ENCODE measurements at places on chromosomes 6 and 20. TPM values are rescaled to one million over a fixed set of nuclear protein-coding genes. Genes with fewer than 3 reads are reported as not detected.

DNA sequence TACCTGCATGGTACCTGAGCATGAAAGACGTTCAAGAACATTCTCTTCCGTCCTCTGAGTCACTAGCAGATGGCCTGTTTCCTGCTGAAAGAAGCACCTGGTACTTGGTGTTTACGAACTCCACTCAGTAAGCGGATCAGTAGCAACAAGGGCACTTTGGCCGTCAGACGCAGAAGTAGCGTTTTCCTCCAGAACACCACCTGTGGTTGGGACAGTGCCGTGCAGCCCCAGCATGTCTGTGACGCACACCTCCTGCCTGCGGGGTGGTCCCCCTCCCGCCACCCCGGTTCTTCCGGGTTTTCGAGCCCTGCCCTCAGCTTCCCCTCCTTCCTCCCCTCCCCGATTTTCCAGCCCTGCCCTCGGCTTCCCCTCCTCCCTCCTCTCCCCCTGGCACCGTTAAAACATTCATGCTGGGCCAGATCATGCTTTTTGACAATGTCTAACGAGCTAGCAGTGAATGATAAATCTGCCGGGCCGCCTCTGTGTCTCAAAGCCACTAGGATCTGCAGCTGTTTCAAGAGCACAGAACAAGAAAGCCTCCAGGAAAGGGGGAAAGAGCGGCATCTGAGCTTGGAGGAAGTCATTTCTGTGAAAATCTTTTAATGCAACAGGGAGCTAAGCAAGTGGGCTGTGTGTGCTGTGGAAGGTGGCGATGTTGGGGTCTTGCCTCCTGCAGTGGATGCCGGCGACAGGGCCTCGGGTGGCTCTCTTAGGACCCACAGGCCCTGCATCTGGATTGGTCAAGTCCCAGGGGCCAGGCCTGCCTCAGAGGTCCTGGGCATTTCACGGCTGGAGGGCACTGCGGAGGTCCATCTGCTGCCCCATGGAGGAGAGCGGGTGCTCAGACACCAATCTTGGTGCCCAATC is 207.9 kb downstream of the ERMARD start:
- H3K4me1 ChIP-seq = peaks cover 4% of the 10 kb centered on the region
- no peak overlapping the region for H3K27ac ChIP-seq
- peak overlapping the region; percentile 16 for H3K4me3 ChIP-seq
- H3K27me3 ChIP-seq = peaks cover 13% of the 10 kb centered on the region
- ATAC-seq = peak; percentile 46

The ATRN gene
- total RNA-seq = 22.2 TPM

The BPIFB4 gene
- not detected for total RNA-seq

GRCh38 chr6:134495203-134495889 is 177.4 kb upstream of the SGK1 start:
- no peaks in the 10 kb centered on the region for H3K4me1 ChIP-seq
- no peak overlapping the region for H3K4me3 ChIP-seq
- ATAC-seq = no peak
- no peak overlapping the region for H3K27ac ChIP-seq
- H3K36me3 ChIP-seq = no peaks in the 10 kb centered on the region

DNA sequence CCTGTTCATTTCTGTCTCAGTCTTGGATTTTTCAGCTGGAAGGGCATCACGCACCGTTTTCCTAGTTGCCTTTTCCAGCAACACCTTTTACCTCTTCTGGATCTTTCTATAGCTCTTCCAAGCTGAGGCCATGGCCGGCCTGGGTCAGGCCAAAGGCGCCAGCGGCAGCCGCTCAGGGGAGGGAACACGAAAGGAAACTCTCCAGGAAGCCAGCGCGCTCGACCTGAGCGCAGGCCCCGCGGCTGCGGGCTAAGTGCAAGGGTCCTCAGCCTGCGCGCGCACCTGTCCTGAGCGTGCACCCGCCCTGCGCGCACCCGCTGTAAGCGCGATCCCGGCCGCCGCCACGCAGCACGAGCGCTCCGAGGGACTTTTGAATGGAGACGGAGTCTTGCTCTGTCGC is 43.8 kb upstream of the TMEM181 start:
- no peaks in the 10 kb centered on the region for H3K36me3 ChIP-seq
- no peak overlapping the region for H3K4me3 ChIP-seq
- no peak overlapping the region for H3K27ac ChIP-seq
- peaks cover 50% of the 10 kb centered on the region for H3K27me3 ChIP-seq
- H3K4me1 ChIP-seq = no peaks in the 10 kb centered on the region

GRCh38 chr6:162964488-162965140 is 236.8 kb downstream of the PACRG start:
- peak; percentile 61 for ATAC-seq
- H3K4me1 ChIP-seq = no peaks in the 10 kb centered on the region
- no peaks in the 10 kb centered on the region for H3K36me3 ChIP-seq
- H3K27me3 ChIP-seq = no peaks in the 10 kb centered on the region

DNA sequence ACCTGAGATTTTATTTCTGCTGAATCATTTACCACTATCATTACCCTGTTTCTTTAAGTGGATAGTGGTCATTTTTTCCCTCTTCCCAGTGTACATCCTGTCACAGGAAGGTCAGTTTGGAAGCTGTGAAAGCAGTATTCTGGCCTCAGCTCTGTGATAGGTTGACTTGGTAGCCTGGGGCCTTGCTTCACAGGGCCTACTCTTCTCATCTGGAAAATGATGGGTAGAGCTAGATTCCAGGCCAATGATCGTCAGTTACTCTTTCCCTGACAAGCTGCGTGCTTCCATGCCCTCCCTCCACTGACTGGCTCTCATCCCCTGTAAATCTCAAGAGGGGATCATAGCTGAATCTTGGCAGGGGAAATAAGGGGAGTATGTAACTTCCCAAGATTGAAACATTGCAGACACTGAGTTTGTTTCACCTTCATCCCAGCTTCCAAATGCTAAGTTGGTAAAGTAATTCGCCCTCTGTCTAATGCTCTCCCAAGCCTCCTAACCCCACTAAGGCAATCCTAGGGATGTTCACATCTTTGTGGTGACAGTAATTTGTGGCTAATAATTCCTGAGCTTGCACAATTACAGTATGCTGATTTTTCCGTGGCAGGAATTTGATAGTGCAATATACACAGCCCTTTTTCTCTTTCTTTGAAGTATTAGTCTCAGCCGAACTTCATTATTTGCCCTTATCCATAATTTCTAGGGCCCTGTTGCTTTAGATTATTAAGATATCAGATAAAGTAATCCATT is 51.2 kb downstream of the VAPB start:
- H3K4me3 ChIP-seq = no peak overlapping the region
- no peak overlapping the region for H3K27ac ChIP-seq
- peak; percentile 46 for ATAC-seq

The SLC22A23 gene
- 6.2 TPM for total RNA-seq

DNA sequence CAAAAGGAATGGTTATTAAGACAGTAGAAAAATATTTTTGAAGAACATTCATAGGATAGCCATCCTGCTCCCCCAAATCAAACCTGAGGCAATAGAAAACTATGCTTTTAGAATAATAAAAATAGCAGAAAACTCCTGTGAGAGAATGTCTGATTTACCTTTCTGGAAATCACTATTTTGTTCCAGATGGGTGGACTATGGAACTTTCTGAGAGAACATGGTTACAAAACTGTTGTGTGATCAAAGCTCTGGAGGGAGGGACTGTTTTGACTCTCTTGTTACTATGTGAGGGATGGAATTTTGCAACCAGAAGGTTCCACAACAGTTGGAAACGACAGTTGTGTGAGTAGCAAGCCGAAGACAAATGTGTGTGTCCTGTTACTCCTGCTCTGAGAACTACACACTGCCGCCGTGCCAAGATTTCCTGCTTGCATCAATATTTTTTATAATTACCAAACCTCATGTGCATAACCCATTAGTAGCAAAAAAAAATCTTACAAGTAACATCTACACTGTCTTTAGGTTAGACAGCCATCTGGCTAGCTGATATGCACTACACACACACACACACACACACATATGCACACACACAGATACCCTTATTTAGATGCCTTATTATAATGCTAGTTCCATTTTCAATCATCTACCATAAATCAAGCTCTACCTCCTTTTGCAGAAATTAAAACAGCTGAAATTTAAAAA is 11.0 kb upstream of the HIVEP1 start:
- ATAC-seq = peak; percentile 93
- no peaks in the 10 kb centered on the region for H3K36me3 ChIP-seq
- H3K27ac ChIP-seq = no peak overlapping the region
- H3K4me3 ChIP-seq = no peak overlapping the region

DNA sequence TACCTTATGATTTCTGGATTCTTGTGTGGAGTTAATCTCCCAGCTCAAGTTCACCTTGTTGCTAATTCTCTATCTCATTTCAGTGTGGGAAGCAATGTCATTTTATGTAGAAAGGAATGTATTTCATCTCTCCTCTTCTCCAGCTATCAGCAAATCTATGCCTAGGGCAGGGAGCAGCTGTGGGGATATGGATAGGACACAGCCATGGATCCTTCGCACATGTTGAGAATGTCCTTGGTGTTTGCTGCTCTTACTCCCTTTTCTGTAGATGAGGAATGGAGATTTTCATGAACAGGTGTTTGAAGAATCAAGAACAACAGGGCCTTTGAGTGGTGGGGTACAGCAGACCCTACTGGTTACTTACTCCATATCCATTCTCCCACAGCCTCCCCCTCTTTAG is 182.0 kb downstream of the UST start:
- H3K27me3 ChIP-seq = no peaks in the 10 kb centered on the region
- no peak overlapping the region for H3K4me3 ChIP-seq
- H3K36me3 ChIP-seq = no peaks in the 10 kb centered on the region
- H3K27ac ChIP-seq = no peak overlapping the region
- H3K4me1 ChIP-seq = no peaks in the 10 kb centered on the region
- ATAC-seq = no peak

The SPAG4 gene
- 3.5 TPM for total RNA-seq

DNA sequence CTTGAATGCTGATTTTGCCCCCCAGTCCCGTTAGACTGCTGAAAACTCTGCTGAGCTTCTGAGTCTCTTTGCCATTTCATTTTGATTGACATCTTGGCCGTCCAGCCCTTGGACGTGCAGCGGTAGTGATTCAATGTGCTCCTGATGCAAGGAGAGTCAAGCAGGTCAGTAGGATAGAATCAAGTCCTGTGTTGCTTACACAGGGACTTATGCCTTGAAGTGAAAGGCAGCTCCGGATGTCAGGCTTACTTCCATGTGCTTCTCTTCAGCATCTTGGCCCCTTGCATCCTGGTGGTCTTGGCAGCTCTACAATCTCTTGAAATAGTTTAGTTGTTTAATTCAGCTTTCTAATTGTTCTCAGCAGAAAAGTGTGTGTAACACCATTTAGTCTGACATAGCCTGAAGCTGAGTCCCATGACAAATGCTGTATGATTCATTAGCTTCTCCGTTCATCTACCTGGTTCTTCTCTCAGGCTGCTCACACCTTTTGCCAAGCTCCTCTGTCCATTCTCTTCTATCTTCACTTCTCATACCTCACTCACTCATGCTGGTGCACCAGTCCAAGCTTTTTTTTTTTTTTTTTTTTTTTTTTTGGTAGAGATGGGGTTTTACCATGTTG is 76.0 kb downstream of the EZR start:
- H3K36me3 ChIP-seq = no peaks in the 10 kb centered on the region
- no peak for ATAC-seq
- no peaks in the 10 kb centered on the region for H3K27me3 ChIP-seq
- H3K27ac ChIP-seq = no peak overlapping the region

DNA sequence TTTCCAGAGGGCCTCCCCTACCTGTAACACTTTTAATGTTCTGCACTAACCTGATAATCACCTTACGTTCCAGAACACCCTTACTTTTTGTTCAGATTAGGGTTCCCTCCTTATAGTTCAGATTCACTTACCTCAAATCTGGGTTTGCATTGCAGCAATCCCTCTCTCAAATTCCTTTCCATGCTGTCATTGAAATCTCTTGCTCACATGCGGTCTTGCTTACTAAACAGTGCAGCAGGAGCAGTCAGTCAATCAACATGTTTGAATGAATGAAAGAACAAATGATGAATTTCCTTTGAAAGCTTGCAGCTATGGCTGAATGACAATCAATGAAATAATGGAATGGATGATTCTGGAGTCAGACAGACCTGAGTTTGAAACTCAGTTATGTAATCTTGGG is 200.1 kb downstream of the HIVEP2 start:
- H3K4me3 ChIP-seq = no peak overlapping the region
- H3K4me1 ChIP-seq = no peaks in the 10 kb centered on the region
- no peak overlapping the region for H3K27ac ChIP-seq
- no peak for ATAC-seq

GRCh38 chr6:149285626-149286025 is 31.9 kb upstream of the TAB2 start:
- H3K27me3 ChIP-seq = no peaks in the 10 kb centered on the region
- H3K27ac ChIP-seq = no peak overlapping the region
- ATAC-seq = no peak
- H3K4me3 ChIP-seq = no peak overlapping the region
- H3K4me1 ChIP-seq = no peaks in the 10 kb centered on the region
- H3K36me3 ChIP-seq = no peaks in the 10 kb centered on the region

GRCh38 chr6:143123081-143123480 is 62.4 kb downstream of the AIG1 start:
- H3K36me3 ChIP-seq = no peaks in the 10 kb centered on the region
- H3K27me3 ChIP-seq = no peaks in the 10 kb centered on the region
- H3K27ac ChIP-seq = no peak overlapping the region

- no peaks in the 10 kb centered on the region for H3K4me1 ChIP-seq
- no peaks in the 10 kb centered on the region for H3K36me3 ChIP-seq
- H3K27me3 ChIP-seq = no peaks in the 10 kb centered on the region
- ATAC-seq = no peak
Observed at GRCh38 chr6:30265181-30265580, 52.0 kb upstream of the TRIM26 start.

The LIME1 gene
- total RNA-seq = 17.0 TPM

The FBXO5 gene
- total RNA-seq = 2.2 TPM

GRCh38 chr20:35091816-35092523 is 637 bp downstream of the TRPC4AP start:
- ATAC-seq = no peak
- H3K27ac ChIP-seq = peak overlapping the region; percentile 97
- H3K4me1 ChIP-seq = peaks cover 64% of the 10 kb centered on the region

GRCh38 chr6:92564376-92564775 is 855.0 kb downstream of the EPHA7 start:
- H3K36me3 ChIP-seq = no peaks in the 10 kb centered on the region
- no peaks in the 10 kb centered on the region for H3K4me1 ChIP-seq
- H3K4me3 ChIP-seq = no peak overlapping the region

DNA sequence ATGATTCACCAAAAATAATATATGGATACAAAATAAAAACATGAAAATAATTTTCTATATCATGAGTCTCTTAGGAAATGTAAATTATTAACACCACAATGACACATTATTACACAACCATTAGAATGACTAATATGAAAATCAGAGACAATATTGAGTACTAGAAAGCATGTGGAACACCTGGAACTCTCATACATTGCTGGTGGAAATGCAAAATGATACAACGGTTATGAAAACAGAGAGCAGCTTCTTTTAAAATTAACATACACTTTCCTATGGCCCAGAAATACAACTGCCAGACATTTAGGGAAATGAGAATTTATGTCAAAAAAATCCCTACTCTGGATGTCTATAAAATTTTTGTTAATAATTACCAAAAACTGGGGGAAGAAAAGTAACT is 853.3 kb upstream of the MAN1A1 start:
- ATAC-seq = no peak
- no peak overlapping the region for H3K4me3 ChIP-seq
- H3K4me1 ChIP-seq = no peaks in the 10 kb centered on the region
- H3K27ac ChIP-seq = no peak overlapping the region
- no peaks in the 10 kb centered on the region for H3K36me3 ChIP-seq

The STMND1 gene
- total RNA-seq = not detected

All from gastroesophageal sphincter (tissue), 4 donors.